ENCODE measurements at places on chromosomes 12 and 14. TPM values are rescaled to one million over a fixed set of nuclear protein-coding genes. Genes with fewer than 3 reads are reported as not detected.

DNA sequence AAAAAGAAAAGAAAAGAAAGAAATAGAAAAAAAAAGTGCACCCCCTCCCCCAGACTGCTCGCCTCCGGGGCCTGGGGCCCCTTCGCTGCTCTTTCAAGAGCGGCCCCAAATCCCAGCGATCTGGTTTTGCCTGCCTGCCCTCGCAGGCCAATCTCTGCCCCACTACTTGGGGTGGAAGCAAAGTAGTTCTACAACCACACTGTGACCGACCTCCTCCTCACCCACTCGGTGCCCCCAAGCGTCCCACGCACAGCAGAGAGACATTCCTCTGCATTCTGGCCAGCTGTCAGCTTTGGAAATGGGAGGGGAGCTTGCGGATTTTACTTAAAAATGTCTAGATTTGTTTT, 2.4 kb upstream of the TBX3 start:
- H3K4me1 ChIP-seq = peaks cover 36% of the 10 kb centered on the region
- peaks cover 4% of the 10 kb centered on the region for H3K36me3 ChIP-seq
- peak overlapping the region; percentile 28 for H3K4me3 ChIP-seq
- H3K27ac ChIP-seq = no peak overlapping the region

DNA sequence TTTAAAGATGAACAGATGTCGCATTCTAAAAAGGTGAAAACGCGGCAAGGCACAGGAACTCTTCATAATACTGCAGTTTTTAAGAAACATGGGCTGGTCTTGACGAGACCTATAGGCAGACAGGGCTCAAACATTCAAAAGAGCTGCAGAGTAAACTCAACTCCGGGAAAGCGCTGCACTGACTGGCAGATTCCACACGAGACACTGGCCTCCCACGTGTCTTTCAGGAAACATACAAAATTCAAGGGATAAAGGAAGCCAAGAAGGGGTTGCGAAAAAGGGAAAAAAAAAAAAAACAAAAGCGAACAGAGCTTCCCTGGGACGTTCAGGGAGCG, 614 bp upstream of the ARF6 start:
- H3K36me3 ChIP-seq = peaks cover 22% of the 10 kb centered on the region
- no peaks in the 10 kb centered on the region for H3K27me3 ChIP-seq
- peaks cover 40% of the 10 kb centered on the region for H3K4me1 ChIP-seq

- H3K4me1 ChIP-seq = peaks cover 46% of the 10 kb centered on the region
- no peak for DNase-seq
- H3K36me3 ChIP-seq = peaks cover 7% of the 10 kb centered on the region
- no peaks in the 10 kb centered on the region for H3K27me3 ChIP-seq
- H3K27ac ChIP-seq = no peak overlapping the region
- H3K4me3 ChIP-seq = no peak overlapping the region
These were observed 16.9 kb downstream of the ETV6 start for GRCh38 chr12:11666131-11667050.

GRCh38 chr12:68613209-68613904, 2.7 kb downstream of the RAP1B start:
- peaks cover 6% of the 10 kb centered on the region for H3K36me3 ChIP-seq
- H3K4me1 ChIP-seq = peaks cover 58% of the 10 kb centered on the region
- H3K27me3 ChIP-seq = no peaks in the 10 kb centered on the region

GRCh38 chr14:64544607-64545312, 4.2 kb downstream of the HSPA2 start:
- no peak for DNase-seq
- no peaks in the 10 kb centered on the region for H3K27me3 ChIP-seq
- no peak overlapping the region for H3K4me3 ChIP-seq
- H3K36me3 ChIP-seq = no peaks in the 10 kb centered on the region

- H3K27ac ChIP-seq = no peak overlapping the region
- H3K36me3 ChIP-seq = no peaks in the 10 kb centered on the region
- no peak for DNase-seq
These were observed 558.8 kb upstream of the FBXO33 start for GRCh38 chr14:39991041-39991440.

DNA sequence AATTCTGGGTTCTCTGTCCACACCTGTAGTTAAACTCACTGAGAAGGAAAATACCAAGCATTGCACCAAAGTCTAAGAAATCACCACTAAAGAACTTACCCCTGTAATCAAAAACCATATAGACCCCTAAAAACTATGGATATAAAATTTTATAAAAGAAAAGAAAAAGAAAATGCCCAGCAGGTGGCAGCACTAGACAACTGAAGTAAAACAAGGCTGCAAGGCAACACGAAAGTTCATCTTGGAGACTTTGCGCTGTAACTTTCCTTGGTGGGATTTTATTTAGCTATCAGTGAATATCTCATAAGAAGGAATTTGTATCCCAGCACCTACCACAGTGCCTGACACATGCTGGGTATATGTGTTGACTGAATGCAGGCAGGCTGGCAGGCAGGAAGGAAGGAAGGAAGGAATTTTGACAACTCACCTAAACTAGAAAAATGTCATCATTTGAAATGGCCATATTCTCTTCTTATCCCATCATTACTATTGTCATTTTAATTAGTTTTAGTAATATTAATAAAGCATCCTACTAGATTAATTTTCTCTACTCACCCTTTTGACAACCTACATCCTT, 68.2 kb upstream of the ETV6 start:
- DNase-seq = no peak
- H3K36me3 ChIP-seq = no peaks in the 10 kb centered on the region
- no peaks in the 10 kb centered on the region for H3K27me3 ChIP-seq
- peaks cover 39% of the 10 kb centered on the region for H3K4me1 ChIP-seq

DNA sequence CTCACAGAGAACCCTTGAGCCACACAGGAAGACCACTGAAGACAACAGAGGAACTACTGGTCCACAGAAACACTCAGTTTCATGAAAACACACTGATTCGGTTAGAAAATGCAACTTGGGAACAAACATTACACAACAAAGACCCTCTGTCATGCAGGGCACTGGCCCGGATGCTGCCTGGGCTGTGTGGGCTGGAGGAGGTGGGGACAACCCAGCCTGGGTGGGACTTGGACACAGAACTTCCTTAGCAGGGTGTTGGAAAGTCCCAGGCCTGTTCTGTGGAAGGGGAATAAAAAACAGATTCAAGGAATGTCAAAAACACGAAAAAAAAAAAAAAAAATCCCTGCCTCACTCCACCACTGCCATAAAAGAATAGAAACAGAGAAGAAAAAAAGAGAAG, 181.0 kb downstream of the MON2 start:
- no peak overlapping the region for H3K4me3 ChIP-seq
- peaks cover 19% of the 10 kb centered on the region for H3K36me3 ChIP-seq
- no peaks in the 10 kb centered on the region for H3K27me3 ChIP-seq
- DNase-seq = no peak
- peaks cover 13% of the 10 kb centered on the region for H3K4me1 ChIP-seq

- H3K4me1 ChIP-seq = peaks cover 33% of the 10 kb centered on the region
- no peak for DNase-seq
These were observed 60.5 kb downstream of the FBXW8 start for GRCh38 chr12:116971222-116971621.

GRCh38 chr12:68367903-68368302, 35.7 kb upstream of the MDM1 start:
- no peak overlapping the region for H3K4me3 ChIP-seq
- no peak for DNase-seq
- no peak overlapping the region for H3K27ac ChIP-seq
- peaks cover 38% of the 10 kb centered on the region for H3K4me1 ChIP-seq
- no peaks in the 10 kb centered on the region for H3K27me3 ChIP-seq

- no peak overlapping the region for H3K4me3 ChIP-seq
- no peaks in the 10 kb centered on the region for H3K27me3 ChIP-seq
- DNase-seq = no peak
- H3K36me3 ChIP-seq = peaks cover 5% of the 10 kb centered on the region
These were observed 210.9 kb downstream of the ERC1 start for GRCh38 chr12:1201886-1202285.

DNA sequence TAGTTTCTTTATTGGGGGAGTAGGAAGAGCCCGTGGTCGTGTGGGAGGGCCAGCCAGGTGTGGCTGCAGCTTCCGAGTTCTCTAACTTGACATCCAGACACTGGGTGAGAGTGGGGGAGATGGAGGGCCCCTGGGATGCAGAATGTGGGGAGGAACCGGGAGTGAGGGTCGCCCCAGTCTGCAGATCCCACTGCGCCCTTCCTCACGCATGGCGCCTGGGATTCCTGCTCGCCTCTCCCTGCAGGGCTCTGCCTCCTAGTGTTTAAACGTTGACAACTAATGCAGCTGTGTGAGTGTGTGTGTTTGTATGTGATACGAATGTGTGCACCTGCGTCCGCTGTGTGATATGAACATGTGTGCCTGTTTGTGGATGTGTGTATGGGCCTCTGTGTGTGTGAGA, 34.6 kb downstream of the FZD10 start:
- DNase-seq = no peak
- no peak overlapping the region for H3K4me3 ChIP-seq
- no peaks in the 10 kb centered on the region for H3K4me1 ChIP-seq
- no peak overlapping the region for H3K27ac ChIP-seq

GRCh38 chr14:60114881-60115280, 23.2 kb downstream of the PCNX4 start:
- no peak overlapping the region for H3K27ac ChIP-seq
- no peak overlapping the region for H3K4me3 ChIP-seq
- H3K4me1 ChIP-seq = peaks cover 12% of the 10 kb centered on the region
- DNase-seq = no peak

- H3K27me3 ChIP-seq = peaks cover 18% of the 10 kb centered on the region
- peaks cover 1% of the 10 kb centered on the region for H3K36me3 ChIP-seq
- H3K4me1 ChIP-seq = peaks cover 6% of the 10 kb centered on the region
- H3K27ac ChIP-seq = no peak within 1 kb of the TSS
- H3K4me3 ChIP-seq = peak within 1 kb of the TSS; percentile 70
- DNase-seq = peak; percentile 89
These were observed at the start of gene COCH for GRCh38 chr14:30874120-30874998. COCH (plus strand) TSS chr14:30874559; CDS start chr14:30874939, 380 bp downstream.

DNA sequence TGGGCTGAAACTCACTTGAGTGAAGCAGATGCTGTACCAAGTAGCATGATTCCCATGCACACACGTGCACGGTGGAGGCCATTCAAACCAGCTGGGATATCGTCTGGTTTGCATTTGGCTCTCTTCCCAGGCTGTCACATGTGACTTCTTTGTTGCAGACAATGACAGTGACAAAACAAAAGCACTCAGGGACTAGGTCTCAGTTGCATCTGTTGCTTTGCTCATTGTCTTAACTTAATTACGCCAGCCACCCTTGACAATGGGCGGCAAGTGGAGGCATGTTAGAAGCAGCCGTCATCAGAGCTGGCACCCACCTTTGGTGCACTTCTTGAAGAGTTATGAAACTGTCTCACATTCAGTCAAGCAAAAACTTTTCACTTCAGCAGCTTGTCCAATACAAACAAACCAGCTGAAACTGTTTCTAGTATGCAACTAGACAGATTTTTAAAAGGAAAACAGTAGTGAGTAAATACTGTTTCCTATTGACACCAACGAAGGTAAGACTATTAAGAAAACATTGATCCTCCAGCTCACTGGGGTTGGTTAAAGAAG, 74.3 kb downstream of the IGF1 start:
- no peaks in the 10 kb centered on the region for H3K4me1 ChIP-seq
- H3K4me3 ChIP-seq = no peak overlapping the region
- peaks cover 7% of the 10 kb centered on the region for H3K27me3 ChIP-seq
- no peaks in the 10 kb centered on the region for H3K36me3 ChIP-seq
- no peak overlapping the region for H3K27ac ChIP-seq

- H3K4me3 ChIP-seq = no peak overlapping the region
- no peak for DNase-seq
- H3K27me3 ChIP-seq = peaks cover 10% of the 10 kb centered on the region
- H3K36me3 ChIP-seq = no peaks in the 10 kb centered on the region
These were observed 14.7 kb upstream of the HHIPL1 start for GRCh38 chr14:99630202-99630601.

DNA sequence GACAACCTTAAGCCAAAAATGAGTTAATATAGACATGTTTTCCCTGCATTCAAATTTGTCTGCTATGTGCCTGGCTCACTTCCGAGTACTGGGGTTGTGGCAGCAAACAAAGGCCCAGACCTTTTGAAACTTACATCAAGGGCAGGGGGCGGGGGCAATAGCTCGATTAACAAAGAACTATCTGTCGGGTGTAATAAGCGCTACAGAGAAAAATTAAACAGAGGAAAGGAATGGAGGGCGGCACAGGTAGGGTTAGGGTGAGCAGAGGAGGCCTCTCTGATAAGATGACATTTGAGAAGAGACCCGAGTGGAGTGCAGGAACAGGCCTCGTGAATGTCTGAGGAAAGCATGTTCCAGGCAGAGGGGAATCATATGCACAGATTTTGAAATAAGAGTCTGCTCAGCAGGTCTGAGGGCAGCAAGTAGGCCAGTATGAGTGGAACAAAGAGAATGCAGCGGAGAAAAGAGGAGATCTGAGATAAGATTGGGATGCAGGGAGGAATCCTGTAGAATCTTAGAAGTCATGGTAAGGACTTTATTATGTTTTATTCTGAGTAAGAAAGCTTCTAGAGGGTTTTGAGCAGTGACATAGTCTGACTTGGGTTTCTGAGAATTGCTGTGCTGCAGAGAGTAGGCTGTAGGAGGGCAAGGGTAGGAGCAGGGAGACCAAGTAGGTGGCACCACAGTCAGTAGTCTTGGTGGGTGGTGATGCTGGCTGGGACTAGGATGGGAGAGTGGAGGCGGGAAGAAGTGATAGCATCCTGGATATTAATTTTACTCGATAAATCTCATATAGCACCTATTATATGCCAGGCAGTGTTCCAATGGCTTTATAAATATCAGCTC, 52.6 kb downstream of the BICDL1 start:
- no peaks in the 10 kb centered on the region for H3K4me1 ChIP-seq
- H3K4me3 ChIP-seq = no peak overlapping the region
- H3K36me3 ChIP-seq = no peaks in the 10 kb centered on the region
- H3K27me3 ChIP-seq = peaks cover 15% of the 10 kb centered on the region
- DNase-seq = no peak

The TRPV4 gene
- 2.2 TPM for total RNA-seq

The SRRM4 gene
- not detected for total RNA-seq

The NKX2-1 gene
- total RNA-seq = not detected

The SRGAP1 gene
- total RNA-seq = 13.2 TPM

The MYL6 gene
- 2,236 TPM for total RNA-seq

The TIMELESS gene
- 11.7 TPM for total RNA-seq

The STX2 gene
- 28.4 TPM for total RNA-seq

The INHBE gene
- total RNA-seq = 8.4 TPM

The GPX2 gene
- not detected for total RNA-seq

The TAS2R8 gene
- not detected for total RNA-seq

The MAP3K9 gene
- 3.0 TPM for total RNA-seq

All from chondrocyte (in vitro differentiated cells).